ENCODE measurements at places on chromosomes 3 and 15.

DNA sequence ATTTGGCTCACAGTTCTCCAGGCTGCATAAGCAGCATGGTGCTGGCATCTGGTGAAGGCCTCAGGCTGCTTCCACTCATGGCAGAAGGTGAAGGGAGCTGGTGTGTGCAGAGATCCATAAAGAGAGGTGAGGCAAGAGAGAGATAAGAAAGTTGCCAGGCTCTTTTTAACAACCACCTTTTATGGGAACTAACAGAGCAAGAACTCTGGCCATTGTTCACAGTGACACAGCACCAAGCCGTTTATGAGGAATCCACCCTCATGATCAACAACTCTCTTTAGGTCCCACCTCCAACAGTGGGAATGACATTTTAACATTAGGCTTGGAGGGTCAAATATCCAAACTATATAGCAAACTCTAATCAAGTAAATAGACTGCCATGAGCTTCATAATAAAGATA is 557.2 kb upstream of the SUCLG2 start:
- no peak for DNase-seq

DNA sequence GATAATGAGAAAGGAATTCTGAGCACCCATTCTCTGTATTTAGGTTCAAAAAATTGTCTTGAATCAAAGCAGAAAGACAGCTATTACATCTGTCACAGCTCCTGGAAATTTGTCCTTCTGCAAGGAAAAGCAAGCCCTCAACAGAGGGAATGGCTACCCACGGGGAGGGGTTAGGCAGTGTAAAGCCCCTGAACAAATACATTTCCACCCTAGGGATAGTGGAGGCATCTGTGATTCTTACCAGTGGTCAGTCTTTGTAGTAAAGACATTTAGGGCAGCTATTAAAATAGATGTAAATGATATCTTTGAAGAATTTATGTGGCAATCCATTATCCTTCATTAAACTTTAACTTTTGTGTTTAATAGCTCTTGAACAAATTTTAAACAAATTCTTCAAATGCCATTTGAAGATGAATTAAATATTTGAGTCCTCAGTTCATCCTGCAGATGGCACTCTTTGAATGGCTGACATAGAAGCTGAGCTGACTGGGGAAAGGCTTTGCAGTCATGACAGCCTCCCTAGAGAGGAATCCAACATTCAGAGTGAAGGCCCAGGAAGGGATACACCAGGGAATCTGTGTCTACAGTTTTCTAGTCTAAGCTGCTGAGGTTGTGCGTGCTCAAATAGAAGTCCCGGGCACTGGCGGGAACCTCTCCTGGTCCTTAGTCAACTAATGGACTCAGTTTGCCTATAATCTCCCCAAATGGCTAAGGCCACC is 359.7 kb upstream of the ROPN1 start:
- no peak for DNase-seq

- DNase-seq: no peak
Observed at GRCh38 chr3:125120379-125121122, 64.8 kb upstream of the HEG1 start.

DNA sequence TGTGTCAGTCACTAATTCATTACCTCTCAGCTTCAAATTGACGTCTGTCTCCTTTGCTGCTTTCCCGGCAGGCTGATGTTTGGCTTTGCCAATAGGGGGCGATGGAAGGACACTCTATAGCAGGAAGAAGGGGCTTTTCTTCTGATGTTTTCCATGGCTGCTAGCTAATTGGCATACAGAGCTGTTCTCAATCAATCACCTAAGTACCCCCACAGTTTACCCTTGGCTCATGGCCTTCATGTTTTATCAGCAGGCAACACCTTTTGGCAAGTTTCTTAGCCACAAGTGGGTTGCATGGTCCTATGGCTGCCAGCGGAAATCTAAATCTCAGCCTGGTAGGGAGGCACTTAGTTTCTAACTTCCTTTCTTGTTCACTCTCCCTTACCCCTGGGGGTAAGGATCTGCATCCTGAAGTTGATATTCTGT is 45.0 kb downstream of the ESYT3 start:
- DNase-seq: no peak

GRCh38 chr15:77122576-77122975 is 51.7 kb upstream of the TSPAN3 start:
- no peak for DNase-seq

DNA sequence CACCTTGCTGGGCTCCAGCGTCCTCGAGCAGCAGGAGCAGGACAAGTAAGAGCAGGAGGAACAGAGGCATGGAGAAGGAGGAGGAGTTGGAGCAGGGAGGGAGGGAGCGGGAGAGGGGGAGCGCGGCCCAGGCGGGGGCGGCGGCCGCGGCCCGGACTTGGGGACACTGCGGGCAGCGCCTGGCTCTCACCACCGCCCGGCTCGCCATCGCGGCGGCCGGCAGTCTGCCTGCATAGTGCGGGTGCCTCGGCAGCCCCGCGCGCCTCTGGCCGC is 440 bp downstream of the DCBLD2 start:
- peak; percentile 74 for DNase-seq

DNA sequence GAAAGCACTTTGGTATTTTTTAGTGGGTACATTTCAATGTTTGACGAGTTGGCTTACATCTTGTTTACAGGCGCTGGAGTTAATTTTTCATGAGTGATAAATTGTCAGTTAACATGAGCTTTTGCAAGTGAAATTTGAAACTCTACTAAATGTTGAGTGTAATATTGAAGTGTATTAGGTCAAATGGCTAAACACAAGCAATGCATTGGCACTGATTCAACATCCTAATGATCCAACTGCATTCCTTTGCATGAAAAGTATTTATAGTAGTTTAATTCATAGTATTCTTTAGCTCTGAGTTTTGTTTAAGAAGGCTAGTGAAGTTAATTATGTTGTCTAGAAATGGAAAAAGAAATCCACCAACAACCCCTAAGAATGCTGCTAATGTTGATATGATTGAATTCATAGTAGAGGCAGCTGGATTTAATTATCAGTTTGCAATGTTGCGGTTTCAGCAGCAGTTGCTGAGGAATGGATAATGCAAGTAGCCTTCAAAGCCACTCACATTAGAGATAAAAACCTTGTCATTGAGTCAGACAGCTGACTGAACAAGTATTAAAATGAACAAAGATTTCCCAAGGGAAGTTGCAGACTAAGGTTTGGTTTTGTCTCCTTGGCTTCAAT is 245.6 kb upstream of the GOLIM4 start:
- no peak for DNase-seq

GRCh38 chr15:36422631-36423030 is 156.8 kb upstream of the CDIN1 start:
- no peak for DNase-seq

DNA sequence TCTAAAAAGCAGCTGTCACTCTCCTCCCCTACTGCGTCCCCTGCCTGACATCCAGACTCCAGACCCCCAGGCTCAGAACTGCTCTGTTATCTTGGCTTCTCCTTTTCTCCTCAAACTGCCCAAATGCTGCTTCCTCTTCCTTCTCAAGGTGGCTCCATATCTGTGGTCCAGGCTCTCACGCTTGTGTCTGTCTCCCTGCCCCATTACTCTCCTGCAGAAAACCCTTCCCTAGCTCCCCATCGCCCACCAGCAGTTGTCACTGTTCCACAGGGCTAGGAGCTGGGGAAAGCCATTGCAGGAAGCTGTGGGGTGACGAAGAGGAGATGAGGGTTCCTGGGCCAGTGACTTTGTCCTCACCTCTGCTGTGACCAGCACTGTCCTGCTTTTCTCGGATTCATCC is 30.7 kb upstream of the CGNL1 start:
- no peak for DNase-seq

DNA sequence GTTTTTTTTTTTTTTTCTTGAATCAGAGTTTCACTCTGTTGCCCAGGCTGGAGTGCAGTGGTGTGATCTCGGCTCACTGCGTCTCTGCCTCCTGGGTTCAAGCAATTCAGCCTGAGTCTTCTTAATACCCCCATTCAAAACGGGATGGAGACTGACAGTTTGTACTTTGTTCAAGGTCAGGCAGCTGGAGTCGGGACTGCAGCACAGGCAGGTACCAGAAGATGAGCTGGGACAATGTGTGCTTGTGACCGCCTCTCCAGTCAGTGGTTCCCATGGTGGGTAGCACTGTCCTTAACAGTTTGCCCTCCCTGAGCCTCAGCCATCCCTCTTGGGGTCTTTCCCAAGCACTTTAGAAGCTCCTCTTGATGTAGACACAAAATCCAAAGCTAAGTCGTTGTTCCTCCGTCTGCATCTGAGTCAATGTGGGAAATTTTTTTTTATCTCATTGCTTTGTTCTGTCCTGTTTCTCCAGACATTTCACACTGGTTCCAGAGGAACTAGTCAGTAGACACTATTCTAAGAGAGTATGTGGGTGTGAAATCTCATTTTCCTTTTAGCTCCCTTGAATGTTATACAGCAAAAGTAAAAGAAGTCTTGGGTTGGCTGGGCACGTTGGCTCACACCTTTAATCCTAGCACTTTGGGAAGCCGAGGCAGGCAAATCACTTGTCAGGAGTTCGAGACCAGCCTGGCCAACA is 5.3 kb upstream of the TTLL13 start:
- no peak for DNase-seq

DNA sequence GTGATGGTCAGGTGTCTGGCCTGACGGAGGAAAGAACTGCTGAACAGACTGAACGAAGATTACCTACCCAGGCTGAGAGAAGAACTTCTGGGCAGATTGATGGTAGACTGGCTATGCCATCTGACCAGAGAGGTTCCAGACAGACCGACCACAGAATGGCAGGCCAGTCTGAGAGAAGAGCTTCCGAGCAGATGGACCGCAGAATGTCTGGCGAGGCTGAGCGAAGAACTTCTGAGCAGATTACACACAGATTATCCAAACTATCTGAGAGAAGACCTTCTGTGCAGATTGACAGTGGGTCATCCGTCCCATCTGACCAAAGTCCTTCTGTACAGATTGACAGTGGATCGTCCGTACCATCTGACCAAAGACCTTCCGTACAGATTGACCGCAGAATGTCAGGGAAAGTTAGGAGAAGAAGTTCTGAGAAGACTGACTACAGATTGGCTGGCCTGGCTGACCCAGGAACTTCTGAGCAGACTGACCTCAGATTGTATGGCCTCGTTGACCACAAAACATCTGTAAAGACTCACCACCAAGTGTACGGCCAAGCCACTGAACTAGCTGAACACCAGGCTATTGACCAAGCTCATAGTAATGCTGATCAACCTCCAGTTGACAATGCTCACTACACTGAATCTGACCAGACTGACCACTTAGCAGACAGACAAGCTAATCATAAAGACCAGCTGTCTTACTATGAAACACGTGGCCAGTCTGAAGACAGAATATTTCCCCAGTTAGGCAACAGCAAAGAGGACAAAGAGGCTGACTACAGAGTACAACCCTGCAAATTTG is 812 bp downstream of the TEX55 start:
- DNase-seq: no peak

- DNase-seq: no peak
Observed at GRCh38 chr3:181289306-181289705, 299.8 kb upstream of the DNAJC19 start.

- DNase-seq: no peak
Observed at GRCh38 chr3:168422843-168423242, 327.1 kb upstream of the GOLIM4 start.

- DNase-seq: no peak
Observed at GRCh38 chr3:130997289-130997688, 29.3 kb downstream of the ASTE1 start.

DNA sequence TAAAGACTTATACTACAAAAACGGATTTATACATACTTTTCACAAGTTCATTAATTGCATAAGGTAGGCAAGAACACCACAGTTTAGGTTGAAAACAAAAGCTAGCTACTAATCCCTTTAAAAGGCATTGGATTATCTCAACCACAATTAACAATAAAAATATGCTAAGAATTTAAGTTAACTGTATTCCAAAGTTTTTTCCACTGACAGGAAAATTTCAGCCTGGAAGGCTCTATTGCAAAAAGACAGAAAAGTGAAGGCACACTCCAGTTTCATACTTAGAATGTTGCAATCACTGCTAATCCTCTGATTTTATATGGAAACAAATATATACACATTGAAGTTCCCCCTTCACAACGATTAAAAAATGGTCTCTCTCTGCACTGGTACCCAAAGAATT is 71.5 kb downstream of the TJP1 start:
- DNase-seq: no peak

DNA sequence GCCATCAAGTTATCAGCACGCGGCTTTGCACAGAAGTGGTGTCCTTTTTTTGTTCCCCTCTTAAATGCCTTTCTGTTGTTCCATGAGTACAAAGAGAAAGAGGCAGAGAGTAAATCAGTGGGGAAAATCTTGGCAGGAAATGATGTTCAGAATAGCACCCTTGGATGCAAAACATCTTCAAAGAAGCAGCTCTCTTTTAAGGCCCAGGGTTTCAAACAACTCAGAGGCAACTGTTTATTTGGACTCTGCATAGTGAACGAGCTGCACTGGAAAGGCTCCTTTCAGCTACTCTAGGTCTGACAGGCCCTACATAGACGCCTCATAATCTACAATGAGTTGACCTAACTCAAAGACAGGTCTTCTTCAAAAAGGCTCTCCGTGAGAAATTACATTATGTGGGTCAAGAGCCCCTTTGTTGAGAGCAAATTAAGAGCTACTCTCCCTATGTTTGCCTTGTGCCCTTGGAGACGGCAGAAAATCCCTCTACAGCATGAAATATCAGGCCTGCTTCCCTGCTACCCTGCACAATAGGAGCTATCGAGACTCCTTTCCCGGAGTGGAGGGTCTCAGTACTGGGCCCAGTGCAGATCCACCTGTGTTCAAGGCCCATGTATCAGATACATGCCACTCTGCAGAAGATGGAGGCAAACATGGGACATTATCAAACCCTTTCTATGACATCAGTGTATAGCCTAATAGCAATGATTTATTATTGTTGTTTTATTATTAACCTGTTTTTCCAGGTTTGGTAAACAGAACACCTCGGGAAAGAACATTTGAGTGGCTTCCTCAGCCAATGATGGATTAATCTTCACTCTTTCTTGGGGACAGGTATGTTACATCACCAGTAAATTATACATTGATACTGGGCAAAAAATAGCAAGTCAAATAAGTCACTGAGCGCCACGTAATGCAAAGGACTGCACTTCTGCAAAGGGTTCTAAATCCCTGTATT is 53.1 kb downstream of the HEG1 start:
- DNase-seq: no peak

DNA sequence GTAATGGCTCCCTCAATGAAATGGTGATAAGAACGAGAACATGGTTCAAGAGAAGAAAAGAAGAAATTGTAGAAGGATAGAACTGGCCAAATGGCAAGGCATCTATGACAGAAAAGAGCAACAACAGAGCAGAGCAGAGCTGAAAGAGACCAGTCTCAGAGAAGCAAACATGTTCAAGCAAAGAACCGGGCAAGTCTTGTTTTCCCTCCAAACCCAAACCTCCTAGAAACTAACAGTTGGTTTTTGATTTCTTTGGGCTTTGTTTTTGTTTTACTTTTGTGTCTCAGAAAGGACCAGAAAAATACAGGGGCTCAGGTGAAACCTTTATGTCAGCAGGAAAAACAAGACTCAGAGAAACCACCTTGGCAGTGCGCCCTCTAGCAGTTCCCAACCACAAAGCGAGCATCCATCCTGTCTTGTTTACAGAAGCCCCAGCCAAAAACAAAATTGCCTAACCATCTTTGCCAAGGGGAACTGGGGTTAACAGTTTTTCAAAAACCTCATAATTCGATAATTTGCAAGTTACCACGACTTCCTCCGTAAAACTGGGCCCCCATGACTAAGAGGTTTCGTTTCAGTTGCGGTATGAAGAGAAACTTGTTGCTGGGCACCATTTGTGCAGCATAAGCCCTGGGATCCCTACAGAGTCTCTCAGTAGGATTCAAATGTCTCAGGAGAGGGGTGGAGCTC is 159.2 kb upstream of the SLC24A5 start:
- DNase-seq: no peak

GRCh38 chr15:45139770-45140169 is 10.0 kb downstream of the DUOX1 start:
- DNase-seq: no peak
